Vagina (tissue), 2 donors: ENCODE measurements at places on chromosomes 7 and 10.

DNA sequence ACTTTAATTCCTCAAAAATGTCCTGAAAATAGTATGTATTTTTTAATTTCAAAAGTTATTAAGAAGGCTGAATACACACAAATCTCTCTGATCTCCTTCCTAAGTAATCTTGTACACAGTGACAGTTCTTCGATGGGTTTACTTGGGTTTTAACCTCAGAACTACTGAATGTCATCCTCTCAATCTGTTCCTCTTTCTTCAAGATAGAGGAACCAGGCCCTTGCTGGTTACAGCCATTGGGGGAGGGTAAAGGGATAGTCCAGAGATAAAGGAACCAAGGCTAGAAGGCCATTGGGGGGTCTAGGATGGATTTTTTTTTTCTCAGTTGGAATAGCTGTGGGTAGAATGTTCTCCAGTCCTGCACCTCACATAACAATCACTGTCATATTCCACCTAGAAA is 224.9 kb downstream of the SKIDA1 start:
- DNase-seq, result no peak

DNA sequence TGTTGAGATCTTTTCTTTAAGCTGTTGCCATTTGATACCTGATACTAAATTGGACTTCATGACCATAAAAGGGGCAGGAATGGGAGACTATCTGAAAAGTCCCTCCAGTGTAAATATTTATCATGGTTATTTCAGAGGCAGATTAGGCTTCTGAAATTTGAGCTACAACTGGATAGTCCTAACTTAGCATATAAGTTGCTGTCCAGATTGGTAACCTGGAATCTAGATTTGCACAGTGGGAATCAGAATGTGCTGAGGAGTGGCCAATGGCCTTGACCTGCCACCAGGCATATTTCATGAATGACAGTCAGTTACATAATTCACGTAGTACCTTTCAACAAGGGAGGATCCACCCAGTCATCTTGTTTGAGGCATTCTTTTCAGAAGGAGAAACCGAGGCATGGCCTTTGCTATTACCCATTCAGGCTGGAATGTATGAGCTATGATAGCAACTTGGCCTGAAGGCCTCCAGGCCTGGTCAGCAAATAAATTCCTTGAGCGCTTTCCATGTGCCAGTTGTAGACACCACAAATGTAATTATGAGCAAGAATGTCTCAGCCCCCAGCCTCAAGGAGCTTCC is 80.0 kb downstream of the EEPD1 start:
- no peak for DNase-seq

DNA sequence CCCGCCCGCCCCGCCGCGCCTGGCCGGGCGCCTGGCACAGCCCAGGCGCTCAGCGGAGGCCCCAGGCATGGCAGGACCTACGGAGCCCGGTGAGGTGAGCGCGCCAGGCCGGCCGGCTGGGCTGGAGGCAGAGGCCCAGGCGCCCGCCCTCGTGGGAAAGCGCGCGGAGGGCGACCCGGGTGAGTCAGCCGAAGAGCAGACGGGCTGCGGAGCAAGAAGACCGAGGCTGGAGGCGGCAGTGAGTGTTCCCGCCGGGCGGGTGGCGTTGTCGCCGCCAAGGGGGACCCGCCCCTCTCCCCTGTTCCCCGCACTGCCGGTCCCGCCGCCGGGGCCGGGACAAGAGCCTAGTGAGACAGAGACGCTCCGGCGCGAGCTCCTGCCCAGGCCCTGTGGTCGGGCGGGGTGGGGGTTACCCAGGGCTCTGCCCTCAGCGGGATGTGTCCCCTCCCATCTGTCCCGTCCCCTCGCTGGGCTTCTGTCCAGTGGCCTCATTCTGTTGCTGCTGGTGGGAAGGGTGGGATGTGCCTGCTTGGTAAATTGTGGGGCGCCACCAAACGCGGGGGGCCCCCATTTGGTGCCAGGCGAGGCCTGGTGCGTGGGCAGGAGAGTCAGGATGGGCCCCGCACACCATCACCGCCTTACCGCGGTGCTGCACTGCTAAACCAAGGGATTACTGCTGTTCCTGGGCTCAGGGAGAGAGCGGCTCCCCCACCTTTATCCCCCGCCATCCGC is 17.0 kb upstream of the NODAL start:
- DNase-seq, result no peak

- no peak for DNase-seq
These were observed 34.2 kb upstream of the ZNF488 start for GRCh38 chr10:47418321-47418720.

- no peak for DNase-seq
These were observed 538 bp downstream of the TRIM8 start for GRCh38 chr10:102644646-102645387.

DNA sequence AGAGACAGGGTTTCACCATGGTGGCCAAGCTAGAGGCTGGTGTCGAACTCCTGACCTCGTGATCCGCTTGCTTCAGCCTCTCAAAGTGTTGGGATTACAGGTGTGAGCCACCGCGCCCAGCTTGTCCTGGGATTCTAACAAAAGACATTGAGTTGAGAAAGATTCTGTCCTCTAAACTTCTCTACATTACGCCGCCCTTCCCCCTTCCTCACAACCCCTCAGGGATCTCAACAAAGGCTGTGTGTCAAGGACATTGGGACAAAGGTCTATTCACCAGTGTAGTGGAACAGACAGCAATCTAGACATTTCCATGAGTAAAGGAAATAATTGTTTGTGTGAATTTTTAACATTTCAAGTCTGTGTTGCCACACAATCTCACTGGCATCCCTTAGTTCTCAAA is 68.8 kb upstream of the KIF5B start:
- no peak for DNase-seq

DNA sequence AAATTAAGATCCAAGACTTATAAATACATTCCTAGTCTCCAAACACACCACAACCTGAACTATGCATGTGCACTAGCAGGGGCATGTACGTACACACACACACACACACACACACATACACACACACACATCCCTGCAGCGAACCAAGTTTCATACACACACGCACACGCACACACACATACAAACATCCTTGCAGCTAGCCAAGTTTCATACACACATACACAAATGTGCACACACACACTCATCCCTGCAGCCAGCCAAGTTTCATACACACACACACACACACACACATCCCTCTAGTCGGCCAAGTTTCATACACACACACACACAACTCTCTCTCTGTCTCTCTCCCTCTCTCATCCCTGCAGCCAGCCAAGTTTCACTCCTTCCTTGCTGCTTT is 82.7 kb upstream of the WIPF3 start:
- DNase-seq, result no peak

- DNase-seq, result no peak
These were observed 59.2 kb upstream of the CYP2C9 start for GRCh38 chr10:94879214-94879613.
